ENCODE measurements at places on chromosomes 11 and 22.
A peak's percentile ranks its signal among the peaks of the same experiment; 100 is the strongest.

GRCh38 chr11:22416462-22416861 lies 78.3 kb downstream of the SLC17A6 start:
- DNase-seq = no peak

GRCh38 chr11:110479108-110480101 lies 49.7 kb downstream of the FDX1 start:
- DNase-seq = no peak

DNA sequence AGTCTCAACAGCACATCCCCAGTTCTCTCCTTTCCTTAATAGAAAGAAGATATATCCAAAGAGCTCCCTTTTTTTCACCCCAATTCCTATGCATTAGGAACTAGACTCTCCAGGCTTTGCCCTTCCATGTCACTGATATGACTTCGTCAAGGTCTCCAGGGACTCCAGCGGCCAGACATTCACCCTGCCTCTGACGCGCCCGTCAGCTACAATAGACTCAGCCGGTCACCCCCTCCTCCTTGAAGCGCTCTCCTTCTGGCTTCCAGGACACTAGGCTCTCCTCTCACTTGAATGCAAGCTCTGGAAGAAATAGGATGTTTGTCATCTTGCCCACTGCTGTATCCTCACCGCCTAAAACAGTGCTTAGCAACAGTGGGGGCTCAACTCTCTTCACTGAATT lies 14.9 kb upstream of the ELFN2 start:
- no peak for DNase-seq

GRCh38 chr11:92180664-92181251 lies 43.9 kb upstream of the FAT3 start:
- DNase-seq = no peak

GRCh38 chr22:17576470-17576869 lies 13.2 kb downstream of the SLC25A18 start:
- no peak for DNase-seq

GRCh38 chr11:132073787-132074186 lies 703.4 kb downstream of the NTM start:
- DNase-seq = peak; percentile 30

DNA sequence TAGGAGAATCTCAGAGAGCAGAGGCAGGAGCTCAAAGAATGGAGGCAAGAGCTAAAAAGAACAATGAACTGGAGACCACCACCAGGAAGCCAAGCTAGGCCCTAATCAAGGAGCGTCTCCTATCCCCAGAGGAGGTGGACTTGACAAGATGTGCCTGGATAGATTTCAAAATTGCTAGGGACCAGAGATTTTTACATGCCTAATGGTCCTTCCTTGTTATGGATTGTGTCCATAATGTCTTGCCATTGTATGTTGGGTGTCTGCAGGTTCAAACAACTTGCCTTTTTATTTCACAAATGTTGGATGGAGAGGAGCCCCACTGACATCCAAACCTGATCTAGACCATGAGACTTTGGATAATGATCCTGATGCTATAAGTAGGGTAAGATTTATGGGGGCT lies 88.2 kb upstream of the TP53I11 start:
- DNase-seq = no peak

GRCh38 chr11:80240245-80240644 lies 799.4 kb upstream of the TENM4 start:
- no peak for DNase-seq

- no peak for DNase-seq
These were observed 54.3 kb upstream of the CLMP start for GRCh38 chr11:123249354-123249753.

DNA sequence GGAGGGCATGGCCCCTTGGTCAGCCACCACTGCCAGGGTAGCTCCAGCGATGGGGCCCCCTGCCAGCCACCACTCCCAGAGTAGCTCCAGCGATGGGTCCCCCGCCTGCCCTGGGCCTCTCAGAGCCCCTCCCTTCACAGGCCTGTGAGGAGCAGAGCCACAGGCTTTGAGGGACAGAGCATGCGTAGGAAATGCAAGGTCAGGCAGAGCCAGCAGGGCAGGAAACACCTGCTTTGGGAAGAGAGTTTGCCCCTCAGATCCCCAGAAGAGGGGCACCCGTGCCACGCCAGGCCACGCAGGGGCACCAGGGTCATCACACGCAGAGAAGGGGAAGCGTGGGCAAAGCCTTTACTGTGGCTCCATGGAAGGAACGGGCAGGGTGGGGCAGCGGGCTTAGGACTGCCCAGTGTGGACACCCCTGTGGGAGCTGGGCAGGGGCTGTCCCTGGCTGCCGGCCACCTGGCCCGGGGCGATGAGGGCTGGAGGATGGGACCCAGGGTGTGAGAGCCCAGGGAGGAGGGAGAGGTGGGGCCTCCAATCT lies 477.8 kb downstream of the BRD1 start:
- DNase-seq = no peak

- DNase-seq = no peak
These were observed 115.7 kb upstream of the RAG2 start for GRCh38 chr11:36713715-36714114.

DNA sequence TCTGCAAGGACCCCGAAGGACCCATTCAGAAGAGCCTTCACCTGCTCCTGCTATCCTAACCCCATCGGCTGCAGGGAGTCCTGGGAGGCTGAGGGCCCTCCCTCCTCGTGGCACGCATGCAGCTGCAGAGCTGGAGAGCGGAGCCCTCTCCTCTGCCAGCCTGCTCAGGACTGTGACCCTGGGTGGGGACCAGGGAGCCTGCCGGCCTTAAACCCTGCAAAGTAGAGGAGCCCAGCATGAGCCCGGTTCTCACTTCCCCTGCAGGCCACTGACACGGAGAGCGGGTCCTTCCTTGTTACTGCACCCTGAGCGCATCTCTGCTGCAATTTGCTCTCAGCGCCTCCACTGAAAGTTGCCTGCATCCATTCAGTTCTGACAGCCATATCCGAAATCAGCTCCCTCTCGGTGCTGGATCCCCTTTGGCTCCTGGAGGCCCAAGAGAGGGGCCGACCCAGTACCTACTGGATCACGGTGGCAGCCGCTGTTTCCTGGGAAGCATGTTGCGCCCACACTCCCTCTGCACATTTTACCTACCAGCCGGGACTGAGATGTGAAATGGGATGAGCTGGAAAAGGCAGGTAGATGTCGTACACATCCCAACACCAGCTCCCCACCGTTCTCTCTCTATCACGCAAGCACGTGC lies 312.1 kb downstream of the NTM start:
- DNase-seq = no peak

- no peak for DNase-seq
These were observed 1.0 kb upstream of the ADSL start for GRCh38 chr22:40345271-40345670.

DNA sequence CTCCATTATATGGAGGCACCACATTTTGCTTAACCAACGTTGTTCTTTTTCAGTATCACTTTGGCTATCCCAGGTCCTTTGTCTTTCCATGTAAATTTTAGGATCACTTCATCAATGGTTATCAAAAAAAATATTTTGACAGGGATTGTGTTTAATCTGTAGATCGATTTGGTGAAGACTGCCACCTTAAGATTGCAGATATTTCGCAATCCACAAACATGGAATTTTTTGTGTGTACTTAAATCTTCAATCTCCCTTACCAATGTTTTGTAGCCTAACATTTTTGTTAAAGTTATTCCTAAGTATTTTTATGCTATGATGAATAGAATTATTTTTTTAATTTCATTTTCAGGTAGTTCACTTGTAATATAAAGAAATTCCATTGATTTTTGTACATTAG lies 18.6 kb downstream of the PLAAT5 start:
- DNase-seq = no peak

DNA sequence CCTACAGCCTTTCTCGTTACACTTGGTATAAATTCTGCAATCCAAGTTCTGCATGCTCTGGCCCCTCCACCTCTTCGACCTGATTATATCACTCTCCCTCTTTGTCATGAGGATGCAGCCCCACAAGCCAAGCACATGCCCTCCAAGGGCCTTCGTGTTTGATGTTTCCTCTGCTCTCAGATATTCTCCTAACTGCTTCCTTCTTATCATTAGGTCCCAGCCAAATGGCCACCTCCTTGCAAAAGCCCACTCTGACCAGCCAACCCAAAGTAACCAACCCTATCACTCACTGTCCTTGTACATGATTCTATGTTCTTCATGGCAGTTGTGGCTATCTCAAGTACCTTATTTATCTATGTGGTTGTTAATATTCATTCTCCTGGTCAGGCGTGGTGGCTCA lies 38.3 kb upstream of the LRRC55 start:
- DNase-seq = no peak

- no peak for DNase-seq
These were observed 29.0 kb upstream of the LRRC32 start for GRCh38 chr11:76699451-76700091.

DNA sequence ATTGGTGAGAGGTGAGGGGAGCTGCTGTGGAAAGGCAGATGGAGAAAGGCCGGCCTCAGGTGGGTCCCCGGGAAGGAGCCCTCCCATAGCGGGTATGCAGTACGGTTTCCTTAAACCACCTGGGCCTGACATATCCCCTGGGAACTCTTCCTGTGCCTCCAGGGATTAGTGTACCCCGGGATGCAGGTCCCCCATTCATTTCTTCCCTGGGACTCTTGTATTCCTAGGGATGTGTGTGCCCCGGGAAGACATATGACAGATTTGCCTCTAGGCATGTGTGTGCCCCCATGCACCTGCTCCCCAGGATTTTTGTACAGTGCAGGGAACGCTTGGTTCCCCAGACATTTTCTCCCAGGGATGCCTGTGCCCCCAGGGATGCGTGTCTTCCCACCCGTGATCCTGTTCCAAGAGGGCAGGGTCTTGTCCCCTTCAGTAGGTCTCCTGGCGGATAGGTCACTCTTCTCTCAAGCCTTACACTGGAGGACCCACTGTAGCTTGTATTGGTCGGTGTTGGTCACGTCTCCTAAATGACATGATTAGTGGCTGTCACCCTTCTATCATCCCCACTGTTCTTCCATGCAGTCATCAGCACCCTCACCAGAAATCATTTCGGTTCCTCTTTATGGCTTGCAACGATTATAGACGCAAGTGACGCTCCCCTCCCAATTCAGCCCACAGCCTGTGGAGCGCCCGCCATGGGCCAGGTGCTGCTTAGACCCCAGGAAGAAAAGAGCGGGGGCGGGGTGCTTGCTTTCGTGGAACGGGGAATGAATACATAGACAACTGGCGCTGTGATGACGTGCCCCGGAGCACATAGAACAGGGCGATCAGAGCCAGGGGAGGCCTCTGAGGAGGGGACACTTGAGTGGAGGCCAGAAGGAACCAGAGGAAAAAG lies 1.3 kb downstream of the PARVB start:
- DNase-seq = no peak

- DNase-seq = no peak
These were observed 413.0 kb upstream of the LARGE1 start for GRCh38 chr22:34333285-34333684.

DNA sequence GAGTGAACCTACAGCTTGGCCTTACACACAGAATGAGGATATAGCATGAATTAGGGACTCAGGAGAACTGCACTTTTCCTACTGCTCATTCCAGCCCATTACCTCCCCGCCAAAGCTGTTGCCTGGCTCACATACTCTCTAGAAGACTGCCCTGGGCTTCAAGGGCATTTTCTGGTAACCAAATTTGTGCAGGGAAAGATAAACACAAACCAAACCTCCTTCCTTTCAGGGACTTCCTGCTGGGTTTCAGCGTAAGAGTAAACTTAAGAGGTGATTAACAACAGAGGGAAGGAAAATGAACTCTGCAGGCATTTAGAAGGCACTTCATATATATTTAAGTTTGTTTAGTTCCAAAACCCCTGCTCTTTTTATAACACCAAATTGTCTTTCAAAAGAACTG lies 194.9 kb downstream of the SWAP70 start:
- peak; percentile 64 for DNase-seq

DNA sequence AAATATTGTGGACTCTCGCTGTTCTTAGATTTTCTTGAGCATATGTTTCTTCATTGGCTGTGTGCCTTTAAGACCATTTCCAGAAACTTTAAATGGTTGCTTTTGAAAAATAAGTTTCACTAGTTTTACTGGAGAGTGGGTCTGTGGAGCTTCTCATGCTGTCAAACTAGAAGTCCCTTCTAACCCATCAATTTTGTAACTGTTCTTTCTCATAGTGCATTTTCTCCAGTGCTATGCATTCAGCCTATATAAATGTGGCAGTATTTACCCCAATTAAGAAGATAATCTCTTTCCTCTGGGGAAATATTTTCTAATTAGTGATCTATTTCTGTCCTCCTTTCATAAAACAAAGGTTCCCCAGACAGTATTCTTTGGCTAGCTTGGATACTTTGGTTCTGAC lies 97.9 kb upstream of the RRM1 start:
- no peak for DNase-seq

GRCh38 chr22:38467438-38467903 lies 425 bp upstream of the KDELR3 start:
- DNase-seq = no peak

GRCh38 chr11:1776944-1777715 lies 13.4 kb upstream of the CTSD start:
- no peak for DNase-seq

DNA sequence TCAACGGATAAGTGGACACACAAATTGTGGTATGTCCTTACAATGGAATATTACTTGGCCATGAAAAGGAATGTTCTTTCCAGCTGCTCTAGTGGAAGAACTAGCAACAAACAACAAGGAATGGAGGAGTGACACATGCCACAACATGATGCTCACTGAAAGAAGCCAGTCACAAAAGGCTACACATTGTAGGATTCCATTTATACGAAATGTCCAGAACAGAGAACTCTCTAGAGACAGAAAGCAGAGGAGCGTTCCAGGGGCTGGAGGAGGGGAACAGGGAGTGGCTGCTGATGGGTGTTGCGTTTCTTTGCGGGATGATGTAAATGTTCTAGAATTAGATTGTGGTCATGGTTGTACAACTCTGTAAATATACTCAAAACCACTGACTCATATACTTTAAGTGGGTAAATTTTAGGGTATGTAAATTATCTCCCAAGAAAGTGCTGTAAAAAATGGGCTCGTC lies 32.4 kb upstream of the PDGFB start:
- DNase-seq = no peak

DNA sequence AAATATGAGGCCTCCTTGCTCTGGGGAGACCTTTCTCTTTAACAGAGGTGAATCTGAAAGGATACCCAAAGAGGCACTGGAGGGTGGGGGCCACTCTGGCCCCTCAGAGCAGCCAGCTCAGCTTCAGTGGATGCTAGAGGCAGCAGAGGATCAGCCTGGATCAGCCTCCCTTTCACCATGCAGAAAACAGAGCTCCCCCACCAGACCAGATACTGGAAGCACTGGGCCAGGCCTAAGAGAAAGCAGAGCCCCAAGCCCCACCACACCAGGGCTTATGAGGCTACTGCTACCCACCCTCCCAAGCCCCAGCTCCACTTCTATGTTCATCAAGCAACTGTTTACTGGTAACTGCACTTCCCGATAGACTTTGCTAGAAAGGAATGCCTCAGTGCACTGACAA lies 4.0 kb upstream of the SLC43A3 start:
- DNase-seq = no peak

DNA sequence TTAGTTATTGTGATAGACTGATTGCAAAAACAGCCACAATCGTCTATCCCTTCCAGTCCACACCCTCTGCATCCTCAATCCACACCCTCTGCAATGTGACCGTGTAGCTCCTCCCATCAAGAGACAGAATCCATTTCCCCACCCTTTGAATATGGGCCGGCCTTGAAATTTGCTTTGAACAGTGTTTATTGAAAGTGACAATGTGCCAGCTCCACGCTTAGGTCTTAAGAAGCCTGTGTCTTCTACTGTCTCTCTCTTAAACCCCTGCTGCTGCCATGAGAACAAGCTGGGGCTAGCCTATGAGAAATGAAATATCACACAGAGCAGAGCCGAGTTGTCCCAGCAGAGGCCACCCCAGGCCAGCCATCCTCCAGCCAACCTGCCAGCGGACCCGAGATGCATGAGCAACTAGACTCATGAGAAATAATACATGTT lies 22.3 kb upstream of the MICAL2 start:
- DNase-seq = peak; percentile 70

- no peak for DNase-seq
These were observed 31.6 kb downstream of the ACER3 start for GRCh38 chr11:76892306-76892705.
